Cerebellum (tissue), 4 donors: ENCODE measurements at places on chromosomes 11 and 22. TPM values are rescaled to one million over a fixed set of nuclear protein-coding genes. Genes with fewer than 3 reads are reported as not detected.

Gene MAPK8IP1
- total RNA-seq, result 48.7 TPM

Gene JAM3
- total RNA-seq, result 49.5 TPM

Gene TBX1
- total RNA-seq, result 0.64 TPM

Gene PGAP2
- total RNA-seq, result 14.7 TPM

GRCh38 chr11:17653611-17654010 is 65.8 kb upstream of the MYOD1 start:
- no peak for DNase-seq

DNA sequence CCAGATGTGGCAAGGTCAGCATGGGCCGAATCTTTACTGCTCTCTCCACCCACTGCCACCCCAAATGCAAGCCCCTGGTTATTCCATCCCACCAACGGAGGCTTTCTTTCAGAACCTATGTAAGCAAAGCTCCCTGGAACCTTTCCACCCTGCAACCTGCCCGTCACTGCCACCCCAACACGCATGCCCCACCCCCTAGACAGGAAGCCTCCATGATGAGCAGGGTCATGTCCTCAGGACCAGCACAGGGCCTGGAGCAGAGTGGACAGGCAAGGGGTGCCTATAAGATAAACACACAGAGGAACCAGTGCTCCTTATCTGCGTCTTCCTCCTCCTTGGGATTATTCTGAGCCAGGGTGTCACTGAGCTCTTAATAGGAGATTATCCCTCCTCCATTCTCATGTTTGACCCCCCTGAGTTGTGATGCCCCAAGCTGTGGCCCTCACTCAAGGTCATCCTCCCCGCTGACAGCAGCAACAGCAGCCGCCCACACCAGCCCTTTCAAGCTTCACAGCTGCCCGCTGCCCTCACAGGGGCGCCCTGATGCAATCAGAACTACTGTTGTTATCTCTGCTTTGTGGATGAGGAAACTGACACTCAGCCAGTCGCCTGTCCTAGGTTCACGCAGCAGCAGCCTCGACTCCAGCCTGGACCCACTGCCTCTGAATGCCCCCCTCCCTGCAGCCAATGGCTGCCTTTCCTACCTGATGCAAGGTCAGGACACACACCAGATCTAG is 647.3 kb downstream of the TBC1D22A start:
- no peak for DNase-seq

DNA sequence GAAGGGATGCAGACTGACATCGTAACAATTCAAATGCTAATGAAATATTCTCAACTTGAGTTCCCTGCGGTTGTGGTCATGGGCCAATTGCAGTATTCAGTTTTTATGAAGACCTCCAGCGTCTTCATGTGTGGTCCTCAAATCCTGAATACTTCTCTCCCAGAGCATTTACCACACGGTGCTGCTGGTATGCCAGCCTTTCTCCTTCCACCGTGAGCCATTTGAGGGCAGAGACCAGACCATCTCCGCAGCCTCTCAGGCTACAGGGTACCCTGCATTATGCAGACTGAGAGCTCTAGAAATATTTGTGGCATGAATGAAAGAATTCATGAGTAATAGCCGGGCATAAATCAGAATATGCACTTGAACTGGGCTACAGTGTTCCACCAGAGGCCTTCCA is 289.7 kb downstream of the ST3GAL4 start:
- DNase-seq, result no peak

DNA sequence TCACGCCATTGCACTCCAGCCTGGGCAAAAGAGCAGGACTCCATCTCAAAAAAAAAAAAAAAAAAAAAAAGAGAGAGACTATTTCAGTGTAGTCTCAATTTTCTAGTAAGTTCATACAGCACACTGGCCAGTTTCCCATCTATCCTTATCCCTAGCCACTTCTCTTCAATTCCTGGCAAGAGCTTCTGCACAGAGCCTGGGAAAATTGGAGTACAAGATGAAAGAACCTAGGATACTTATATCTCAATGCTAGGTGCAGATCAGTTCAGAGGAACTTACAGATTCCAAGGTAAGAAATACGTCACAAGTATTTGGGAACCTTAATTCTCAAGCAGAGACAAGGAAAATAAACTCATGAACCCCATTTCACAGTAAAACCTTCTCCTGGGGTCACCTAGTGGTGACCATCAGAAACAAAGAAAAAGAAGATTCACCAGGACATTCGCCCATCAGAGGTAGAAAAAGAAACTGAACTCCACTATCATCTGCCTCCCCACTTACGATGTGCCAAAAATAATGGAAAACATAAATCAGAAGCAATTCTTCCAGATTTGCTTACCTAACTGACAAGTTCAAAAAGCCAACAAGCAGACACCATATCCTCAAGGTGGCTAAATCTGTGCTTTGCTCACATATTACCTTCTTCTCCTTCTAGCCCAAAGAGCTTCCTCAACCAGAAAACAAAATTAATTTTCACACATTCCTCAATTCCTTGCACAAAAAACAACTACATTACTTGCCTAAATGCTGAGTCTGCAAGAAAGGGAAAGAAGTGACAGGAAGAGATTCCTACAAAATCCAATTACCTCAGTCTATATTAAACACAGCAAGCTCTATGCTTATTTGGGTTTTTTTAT is 4.9 kb downstream of the DENND5A start:
- DNase-seq, result no peak

GRCh38 chr11:65448418-65449105 is 26.0 kb downstream of the NEAT1 start:
- DNase-seq, result no peak

DNA sequence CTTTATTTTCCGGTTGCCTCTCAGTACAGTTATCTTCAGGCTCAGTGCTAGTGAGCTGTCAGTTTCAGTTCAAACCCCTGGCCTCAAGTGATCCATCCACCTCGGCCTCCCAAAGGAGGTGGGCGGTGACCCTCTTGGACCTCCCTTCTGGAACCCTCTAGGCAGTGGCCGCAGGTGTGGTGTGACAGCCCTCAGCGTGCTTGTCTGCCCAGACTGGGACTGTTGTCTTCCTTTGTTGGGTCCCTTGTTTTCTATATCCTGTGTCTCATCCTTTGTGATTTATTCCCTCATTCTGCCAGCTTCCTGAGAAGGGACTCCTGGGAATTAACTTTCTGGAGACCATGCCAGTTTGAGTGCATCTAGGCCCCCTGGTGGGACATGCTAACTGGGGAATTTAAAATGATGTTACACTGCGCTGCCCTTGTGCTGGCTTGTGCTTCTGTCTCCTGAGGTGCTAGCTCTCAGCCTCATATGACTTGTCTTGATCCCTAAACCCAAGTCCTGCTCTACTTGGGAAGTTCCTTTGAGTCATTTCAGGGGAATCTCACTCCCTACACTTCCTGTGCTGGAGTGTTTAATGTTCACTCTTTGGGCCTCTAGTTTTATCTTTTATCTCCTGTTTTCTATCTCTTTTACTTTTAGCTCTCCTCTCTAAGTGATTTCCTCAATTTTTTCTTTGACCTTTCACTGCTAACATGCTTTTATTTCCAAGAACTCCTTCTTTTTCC is 19.4 kb downstream of the MED15 start:
- DNase-seq, result no peak

DNA sequence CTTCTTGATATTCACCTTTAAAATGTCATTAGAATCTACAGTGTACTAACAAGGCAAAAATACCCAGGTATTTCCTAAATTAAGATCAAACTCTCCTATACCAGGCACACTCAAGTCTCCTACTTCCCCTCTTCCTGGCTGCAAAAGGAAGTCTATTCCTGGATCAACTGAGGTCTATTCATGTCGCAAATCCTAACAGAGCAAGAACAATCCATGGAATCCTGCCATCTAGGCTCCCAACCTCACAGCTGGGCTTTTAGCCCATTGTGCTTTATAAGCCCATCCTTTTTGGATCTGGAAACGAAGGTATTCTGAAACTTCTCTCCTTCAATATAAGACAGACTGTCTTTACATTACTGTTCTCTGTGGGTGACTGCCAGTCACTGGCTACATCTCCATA is 161.8 kb downstream of the SOX6 start:
- no peak for DNase-seq

GRCh38 chr11:115067471-115067870 is 389.1 kb downstream of the NXPE2 start:
- no peak for DNase-seq

- DNase-seq, result no peak
Measured at GRCh38 chr11:75280770-75281468, 40.3 kb downstream of the TPBGL start.

- DNase-seq, result no peak
Measured at GRCh38 chr11:44674809-44675208, 52.0 kb upstream of the TSPAN18 start.

DNA sequence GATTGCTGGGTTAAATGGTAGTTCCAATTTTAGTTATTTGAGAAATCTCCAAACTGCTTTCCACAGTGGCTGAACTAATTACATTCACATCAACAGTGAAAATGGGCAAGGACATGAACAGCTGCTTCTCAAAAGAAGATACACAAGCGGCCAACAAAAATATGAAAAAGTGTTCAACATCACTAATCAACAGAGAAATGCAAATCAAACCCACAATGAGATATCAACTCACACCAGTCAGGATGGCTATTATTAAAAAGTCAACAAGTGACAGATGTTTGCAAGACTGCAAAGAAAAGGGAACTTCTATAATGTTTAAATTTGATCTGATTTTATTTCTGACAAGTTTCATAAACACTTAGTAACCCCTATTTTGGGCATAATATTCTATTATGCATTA is 537.5 kb downstream of the DLG2 start:
- no peak for DNase-seq

DNA sequence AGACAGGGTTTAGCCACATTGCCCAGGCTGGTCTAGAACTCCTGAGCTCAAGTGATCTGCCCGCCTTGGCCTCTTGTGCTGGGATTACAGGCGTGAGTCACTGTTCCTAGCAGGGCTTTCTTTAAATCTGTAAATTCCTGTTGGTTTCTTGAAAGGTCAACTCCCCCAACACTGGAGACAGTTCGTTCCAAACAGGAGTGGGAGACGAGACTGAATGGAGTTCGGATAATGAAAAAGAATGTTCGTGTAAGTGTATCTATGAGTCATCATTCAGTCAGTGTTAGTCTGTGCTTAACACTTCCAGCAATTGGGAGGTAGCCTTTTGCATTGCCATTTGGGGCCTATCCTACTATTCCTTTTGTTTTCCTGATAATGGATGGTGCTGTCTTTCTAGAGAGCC is 10.0 kb upstream of the BACE1-AS start:
- no peak for DNase-seq
